ENCODE measurements at places on chromosomes 4 and X. TPM values are rescaled to one million over a fixed set of nuclear protein-coding genes. Genes with fewer than 3 reads are reported as not detected.

Gene FGFBP1
- total RNA-seq = 1.1 TPM

Gene NPNT
- total RNA-seq = 53.0 TPM

Gene HMX1
- total RNA-seq = 5.3 TPM

Gene PCSK1N
- total RNA-seq = 77.7 TPM

Gene SMS
- 57.0 TPM for total RNA-seq

Gene DRP2
- total RNA-seq = 0.68 TPM

Gene F8A2
- 16.4 TPM for total RNA-seq

Gene MCF2
- total RNA-seq = 0.32 TPM

Gene CENPC
- total RNA-seq = 26.4 TPM

Gene GAGE13
- not detected for total RNA-seq

Gene IL2
- total RNA-seq = not detected

Gene BBS12
- total RNA-seq = 4.1 TPM

Gene STOX2
- 14.9 TPM for total RNA-seq

Gene ODAPH
- total RNA-seq = not detected

Gene MAGEA4
- total RNA-seq = 47.7 TPM

Gene ANKRD50
- total RNA-seq = 33.8 TPM

Gene ZNF182
- 5.6 TPM for total RNA-seq

Gene GK
- 7.4 TPM for total RNA-seq

Gene TRIM61
- 0.23 TPM for total RNA-seq

Gene GLUD2
- total RNA-seq = 111 TPM
